Activated CD4-positive, alpha-beta T cell treated with anti-CD3 and anti-CD28 coated beads for 36 hours (primary cell): ENCODE measurements at places on chromosomes 3 and 15. TPM values are rescaled to one million over a fixed set of nuclear protein-coding genes. Genes with fewer than 3 reads are reported as not detected.

PXK gene
- 35.2 TPM for total RNA-seq

GRCh38 chr3:146581951-146582467, 23.1 kb downstream of the PLSCR5 start:
- H3K4me3 ChIP-seq, result no peak overlapping the region
- DNase-seq, result no peak
- H3K27me3 ChIP-seq, result peaks cover 6% of the 10 kb centered on the region
- H3K36me3 ChIP-seq, result no peaks in the 10 kb centered on the region
- no peak overlapping the region for H3K27ac ChIP-seq

- H3K36me3 ChIP-seq, result no peaks in the 10 kb centered on the region
- H3K27ac ChIP-seq, result no peak overlapping the region
- no peak for DNase-seq
- H3K27me3 ChIP-seq, result peaks cover 6% of the 10 kb centered on the region
Observed at GRCh38 chr3:122263058-122263457, 62.0 kb upstream of the CSTA start.

GRCh38 chr3:190605385-190605784, 91.5 kb downstream of the IL1RAP start:
- DNase-seq, result no peak
- peaks cover 38% of the 10 kb centered on the region for H3K36me3 ChIP-seq
- H3K4me3 ChIP-seq, result no peak overlapping the region
- H3K27ac ChIP-seq, result peak overlapping the region; percentile 30
- H3K4me1 ChIP-seq, result peaks cover 5% of the 10 kb centered on the region

- H3K36me3 ChIP-seq, result no peaks in the 10 kb centered on the region
- no peak for DNase-seq
- H3K27ac ChIP-seq, result no peak overlapping the region
- H3K4me1 ChIP-seq, result no peaks in the 10 kb centered on the region
Observed at GRCh38 chr3:181329024-181329423, 339.5 kb upstream of the DNAJC19 start.

DNA sequence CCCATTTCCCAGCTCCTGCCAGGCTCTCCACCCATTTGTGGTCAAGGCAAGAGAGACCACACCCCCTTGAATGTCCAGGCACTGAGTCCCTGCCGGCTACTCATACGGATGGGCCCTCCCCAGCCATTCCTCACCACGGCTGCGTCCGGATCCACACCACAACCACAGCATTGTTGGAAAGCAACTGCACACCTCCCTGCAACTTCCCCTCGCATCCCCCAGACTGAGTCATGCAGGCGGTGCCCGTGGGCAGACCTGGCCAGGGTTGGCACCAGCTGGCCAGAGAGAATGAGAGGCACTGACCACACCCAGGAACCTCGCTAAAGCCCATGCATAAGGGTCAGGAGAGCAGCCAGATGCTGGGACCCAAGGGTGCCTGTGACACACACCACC, 30.5 kb downstream of the LOXL1 start:
- no peaks in the 10 kb centered on the region for H3K27me3 ChIP-seq
- H3K4me3 ChIP-seq, result no peak overlapping the region
- no peaks in the 10 kb centered on the region for H3K36me3 ChIP-seq
- H3K27ac ChIP-seq, result no peak overlapping the region

GRCh38 chr15:47041301-47041700, 676.0 kb upstream of the SEMA6D start:
- no peak overlapping the region for H3K27ac ChIP-seq
- no peaks in the 10 kb centered on the region for H3K4me1 ChIP-seq
- DNase-seq, result no peak
- no peak overlapping the region for H3K4me3 ChIP-seq
- H3K36me3 ChIP-seq, result no peaks in the 10 kb centered on the region

DNA sequence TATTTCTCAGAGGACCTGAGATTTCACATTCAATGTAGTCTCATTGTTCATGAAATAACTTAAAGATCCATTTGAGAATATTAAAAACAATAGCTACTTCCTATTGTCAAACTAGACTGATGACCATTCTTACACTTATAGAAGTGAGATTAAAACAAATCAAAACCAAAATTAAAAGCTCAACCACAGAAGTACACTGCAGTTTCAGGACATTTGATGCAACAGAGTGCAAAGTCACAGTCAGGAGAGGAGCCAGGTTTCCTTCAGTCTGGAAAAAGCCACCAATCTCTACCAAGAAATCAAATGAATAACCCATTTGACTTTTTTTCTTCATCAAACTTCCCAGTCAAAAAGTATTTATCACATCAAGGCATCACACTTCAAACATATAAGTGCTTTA, 5.5 kb downstream of the CCPG1 start:
- H3K36me3 ChIP-seq, result peaks cover 15% of the 10 kb centered on the region
- no peak for DNase-seq
- no peak overlapping the region for H3K4me3 ChIP-seq

DNA sequence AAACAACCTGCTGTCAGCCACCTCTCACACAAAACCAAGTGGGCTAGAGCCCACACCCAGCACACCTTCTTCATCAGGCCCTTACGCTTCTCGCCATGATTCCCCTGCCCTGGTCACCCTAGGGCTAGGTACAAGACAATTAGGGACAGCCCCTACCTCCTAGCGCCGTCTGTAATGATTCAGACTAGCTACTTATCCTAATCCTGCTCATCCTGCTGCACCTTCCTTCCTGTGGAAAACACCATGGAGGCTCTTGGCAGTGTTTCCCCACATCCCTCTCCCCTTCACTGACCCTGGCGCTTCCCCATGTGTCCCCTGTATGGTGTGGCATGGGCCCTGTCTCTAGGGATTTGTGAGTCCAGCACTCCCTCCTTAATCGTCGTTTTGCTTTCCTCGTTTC, 39.6 kb upstream of the ICE2 start:
- no peaks in the 10 kb centered on the region for H3K27me3 ChIP-seq
- H3K27ac ChIP-seq, result peak overlapping the region; percentile 33
- no peak overlapping the region for H3K4me3 ChIP-seq

GUCA1C gene
- not detected for total RNA-seq

GRCh38 chr3:43171748-43172147, 65.9 kb upstream of the POMGNT2 start:
- peaks cover 12% of the 10 kb centered on the region for H3K36me3 ChIP-seq
- H3K4me3 ChIP-seq, result no peak overlapping the region
- DNase-seq, result no peak
- peaks cover 3% of the 10 kb centered on the region for H3K4me1 ChIP-seq

GRCh38 chr3:150370122-150370602, 37.9 kb upstream of the TSC22D2 start:
- no peak overlapping the region for H3K4me3 ChIP-seq
- H3K27ac ChIP-seq, result no peak overlapping the region
- peaks cover 3% of the 10 kb centered on the region for H3K27me3 ChIP-seq
- no peaks in the 10 kb centered on the region for H3K4me1 ChIP-seq

MKRN2OS gene
- total RNA-seq, result not detected

- peaks cover 8% of the 10 kb centered on the region for H3K36me3 ChIP-seq
- H3K27ac ChIP-seq, result no peak overlapping the region
- no peak for DNase-seq
- H3K4me3 ChIP-seq, result no peak overlapping the region
Observed at GRCh38 chr3:123085932-123086627, 19.3 kb downstream of the PDIA5 start.

FGD5 gene
- total RNA-seq, result not detected

- no peaks in the 10 kb centered on the region for H3K36me3 ChIP-seq
- DNase-seq, result no peak
- H3K27ac ChIP-seq, result no peak overlapping the region
- no peaks in the 10 kb centered on the region for H3K27me3 ChIP-seq
- no peak overlapping the region for H3K4me3 ChIP-seq
Observed at GRCh38 chr15:96737408-96737807, 406.9 kb downstream of the NR2F2 start.

DNA sequence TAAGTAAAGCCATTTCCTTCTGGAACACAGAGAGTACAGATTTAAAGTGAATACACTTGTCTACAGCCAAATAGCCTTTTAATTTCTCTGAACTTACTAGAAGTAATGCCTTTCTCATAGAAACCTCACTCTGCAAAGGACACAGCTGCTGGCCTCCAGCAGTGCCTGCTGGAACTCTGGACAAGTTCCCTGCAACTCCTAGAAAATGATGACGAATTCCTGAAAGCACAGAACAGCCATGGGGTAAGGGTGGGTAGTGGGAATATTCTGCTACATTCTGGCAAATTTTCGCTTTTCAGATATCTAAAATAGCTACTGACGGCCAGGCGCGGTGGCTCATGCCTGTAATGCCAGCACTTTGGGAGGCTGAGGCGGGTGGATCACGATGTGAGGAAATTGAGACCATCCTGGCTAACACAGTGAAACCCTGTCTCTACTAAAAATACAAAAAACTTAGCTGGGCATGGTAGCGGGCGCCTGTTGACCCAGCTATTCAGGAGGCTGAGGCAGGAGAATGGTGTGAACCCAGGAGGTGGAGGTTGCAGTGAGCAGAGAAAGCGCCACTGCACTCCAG, 34.4 kb downstream of the RYK start:
- H3K27ac ChIP-seq, result no peak overlapping the region
- no peaks in the 10 kb centered on the region for H3K27me3 ChIP-seq
- H3K4me1 ChIP-seq, result peaks cover 34% of the 10 kb centered on the region
- no peak for DNase-seq
- H3K36me3 ChIP-seq, result peaks cover 14% of the 10 kb centered on the region

CACNA2D2 gene
- 1.5 TPM for total RNA-seq

- peaks cover 3% of the 10 kb centered on the region for H3K4me1 ChIP-seq
- peaks cover 40% of the 10 kb centered on the region for H3K27me3 ChIP-seq
- no peaks in the 10 kb centered on the region for H3K36me3 ChIP-seq
- no peak for DNase-seq
- no peak overlapping the region for H3K27ac ChIP-seq
Observed at GRCh38 chr15:96035091-96035490, 295.4 kb upstream of the NR2F2 start.
